ENCODE measurements at places on chromosomes 1 and 21. TPM values are rescaled to one million over a fixed set of nuclear protein-coding genes. Genes with fewer than 3 reads are reported as not detected.

The RYR2 gene
- 1.3 TPM for polyA plus RNA-seq

The CD84 gene
- 1.0 TPM for polyA plus RNA-seq

The CYP4Z1 gene
- polyA plus RNA-seq = 0.42 TPM

The TNFRSF9 gene
- 0.07 TPM for polyA plus RNA-seq

The ADAM15 gene
- polyA plus RNA-seq = 57.5 TPM

The C1orf198 gene
- 83.6 TPM for polyA plus RNA-seq

The LRRIQ3 gene
- 2.3 TPM for polyA plus RNA-seq

The PRKAB2 gene
- polyA plus RNA-seq = 27.0 TPM

The SLAMF8 gene
- polyA plus RNA-seq = 0.52 TPM

The GRHL3 gene
- polyA plus RNA-seq = 6.7 TPM

The SLC6A9 gene
- polyA plus RNA-seq = 6.7 TPM

The FYB2 gene
- polyA plus RNA-seq = 1.6 TPM

The ENAH gene
- polyA plus RNA-seq = 89.0 TPM

The SLC39A1 gene
- 87.2 TPM for polyA plus RNA-seq

The ARHGEF16 gene
- polyA plus RNA-seq = 25.8 TPM

The KCNE2 gene
- 1.0 TPM for polyA plus RNA-seq

The ACKR1 gene
- polyA plus RNA-seq = 1.00 TPM

The ZSWIM5 gene
- polyA plus RNA-seq = 8.3 TPM

The SLC16A4 gene
- 96.8 TPM for polyA plus RNA-seq

The CRP gene
- not detected for polyA plus RNA-seq
